ENCODE measurements at places on chromosomes 11 and 22.

DNA sequence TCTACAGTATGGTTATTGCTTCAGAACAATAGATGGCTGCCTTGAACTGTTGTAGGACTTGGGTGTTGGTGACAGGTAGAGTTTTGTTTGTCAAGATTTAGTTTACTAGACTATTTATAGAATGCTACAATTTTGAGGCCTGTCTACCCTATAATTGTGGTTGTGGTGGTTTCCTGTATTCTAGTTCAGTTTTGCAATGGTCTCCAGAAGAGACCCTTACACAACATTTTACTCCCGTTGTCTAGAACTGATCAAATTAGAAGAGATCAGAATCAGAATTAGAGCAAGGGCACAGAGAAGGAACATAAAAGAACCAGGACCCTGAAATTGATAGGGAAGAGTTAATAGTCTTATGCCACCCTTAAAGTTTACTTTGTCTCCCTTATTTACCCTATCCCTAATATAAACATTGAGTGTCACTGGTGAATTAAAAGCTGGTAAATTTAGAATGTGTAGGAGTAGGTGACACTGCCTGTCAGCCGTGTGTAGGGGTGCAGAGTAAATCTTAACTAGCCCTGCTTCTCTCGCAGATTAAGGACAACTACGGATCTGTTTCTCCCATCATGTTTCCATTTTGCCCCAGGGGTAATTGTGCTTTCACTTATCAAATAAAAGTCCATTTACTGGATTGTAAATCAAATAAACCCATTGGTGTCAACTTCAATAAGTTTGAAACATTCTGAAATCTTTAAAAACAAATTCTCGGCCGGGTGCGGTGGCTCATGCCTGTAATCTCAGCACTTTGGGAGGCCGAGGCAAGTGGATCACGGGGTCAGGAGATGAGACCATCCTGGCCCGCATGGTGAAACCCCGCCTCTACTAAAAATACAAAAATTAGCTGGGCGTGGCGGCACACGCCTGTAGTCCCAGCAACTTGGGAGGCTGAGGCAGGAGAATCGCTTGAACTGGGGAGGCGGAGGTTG lies 10.9 kb upstream of the PHLDB1 start:
- DNase-seq: no peak

- peak; percentile 70 for DNase-seq
These were observed 2.0 kb downstream of the NAV2 start for GRCh38 chr11:19714387-19715363.

- DNase-seq: no peak
These were observed 6.5 kb downstream of the TMEM258 start for GRCh38 chr11:61785837-61786402.

- DNase-seq: no peak
These were observed 13.0 kb upstream of the FCHSD2 start for GRCh38 chr11:73155102-73155501.

DNA sequence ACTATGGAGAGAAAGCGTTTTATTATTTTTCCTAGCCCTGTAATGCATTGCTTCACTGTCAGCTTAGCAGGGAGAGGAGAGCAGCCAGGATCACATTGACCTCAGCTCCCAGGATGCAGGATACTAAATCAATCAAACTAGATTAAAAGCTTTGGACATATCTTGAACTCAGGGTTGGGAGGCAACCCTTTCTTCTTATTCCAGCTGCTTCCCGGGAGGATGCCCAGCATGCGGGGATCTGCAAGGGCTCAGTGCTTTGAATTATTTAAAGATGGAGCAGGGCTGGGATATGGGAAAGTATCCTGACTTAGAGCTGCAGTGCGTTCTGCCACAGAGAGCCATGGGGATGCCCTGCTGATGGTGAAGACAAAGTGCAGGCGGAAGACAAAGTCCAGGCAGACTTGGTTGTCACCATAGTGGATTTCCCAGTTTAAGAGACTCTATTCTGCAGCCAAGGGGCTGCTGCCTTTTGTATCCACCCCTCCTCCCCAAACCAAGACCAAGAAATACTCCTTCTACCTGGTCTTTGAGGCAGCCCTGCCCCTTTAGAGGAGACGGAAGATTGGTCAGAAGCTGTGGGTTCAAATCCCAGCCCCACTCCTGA lies 1035.0 kb downstream of the TBC1D22A start:
- no peak for DNase-seq

DNA sequence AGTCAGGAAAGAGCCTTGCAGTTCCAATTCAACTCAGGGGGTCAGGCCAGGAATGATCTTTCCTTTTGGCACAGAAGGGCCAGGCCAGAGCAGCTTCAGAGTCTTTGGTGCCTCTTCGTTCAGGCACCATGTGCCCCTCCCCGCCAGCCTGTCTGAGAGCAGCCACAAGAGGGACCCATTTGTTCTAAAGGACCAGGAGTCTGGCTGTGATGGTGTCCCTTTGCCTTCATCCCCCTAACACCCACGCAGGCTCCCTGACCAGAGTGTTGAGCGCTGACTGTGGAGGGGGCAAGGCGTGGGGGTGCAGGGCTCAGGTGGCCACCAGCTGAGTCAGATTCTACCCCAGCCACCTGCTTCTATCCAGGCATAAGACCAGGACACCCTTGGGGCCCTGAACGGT lies 156.4 kb downstream of the TTC17 start:
- no peak for DNase-seq

DNA sequence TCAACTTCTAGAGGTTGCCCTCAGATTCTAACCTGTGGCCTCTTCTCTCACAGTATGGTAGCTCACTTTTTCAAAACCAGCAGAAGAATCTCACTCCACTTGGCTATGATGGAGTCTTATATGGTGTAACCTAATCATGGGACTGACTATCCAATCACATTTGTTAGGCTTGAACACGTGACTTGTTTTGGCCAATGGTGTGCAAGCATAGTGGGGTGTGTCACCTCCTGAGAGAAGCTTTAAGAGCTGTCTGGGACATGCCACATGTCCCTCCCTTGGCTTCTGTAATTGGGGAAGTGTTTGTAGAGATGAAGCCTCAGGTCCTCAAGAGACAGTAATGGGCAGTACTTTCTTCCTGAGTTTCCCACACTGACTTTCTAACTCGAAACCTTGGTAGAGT lies 12.8 kb upstream of the SMIM38 start:
- DNase-seq: no peak

DNA sequence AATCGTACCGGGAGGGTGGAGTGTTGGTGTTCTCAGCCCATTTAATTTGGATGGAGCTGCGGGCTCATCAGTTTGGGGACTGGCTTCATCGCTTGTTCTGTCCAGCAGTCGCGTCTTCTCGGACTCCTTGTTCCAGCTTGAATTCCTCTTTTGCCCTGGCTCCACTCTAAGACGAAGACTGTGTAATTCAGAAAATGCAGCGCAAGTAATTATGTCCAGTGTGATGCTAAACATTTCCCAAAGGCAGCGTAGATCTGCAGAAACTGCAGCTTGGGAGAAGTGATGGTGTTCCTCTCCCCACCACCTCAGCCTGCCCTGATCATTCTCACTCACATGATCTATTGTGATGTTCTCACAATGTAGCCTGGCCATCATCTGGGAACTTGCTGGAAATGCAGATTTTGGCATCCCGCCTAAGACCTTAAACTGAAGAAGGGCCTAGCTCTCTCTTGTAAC lies 666 bp downstream of the SLC25A18 start:
- DNase-seq: no peak

GRCh38 chr11:21897752-21898151 lies 295.1 kb upstream of the ANO5 start:
- DNase-seq: no peak

DNA sequence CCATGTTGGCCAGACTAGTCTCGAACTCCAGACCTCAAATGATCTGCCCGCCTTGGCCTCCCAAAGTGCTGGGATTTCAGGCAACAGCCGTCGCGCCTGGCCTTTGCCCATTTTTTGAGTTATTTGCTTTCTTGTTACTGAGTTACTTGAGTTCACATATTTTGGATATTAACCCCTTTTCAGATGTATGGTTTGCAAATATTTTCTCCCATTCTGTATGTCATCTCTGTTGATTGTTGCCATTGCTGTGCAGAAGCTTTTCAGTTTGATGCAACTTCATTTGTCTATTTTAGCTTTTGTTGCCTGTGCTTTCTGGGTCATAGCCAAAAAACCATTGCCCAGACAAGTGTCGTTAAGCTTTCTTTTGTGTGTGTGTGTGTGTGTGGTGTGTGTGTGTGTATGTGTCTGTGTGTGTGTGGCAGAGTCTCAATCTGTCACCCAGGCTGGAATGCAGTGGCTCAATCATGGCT lies 6.8 kb downstream of the TSGA10IP start:
- no peak for DNase-seq

DNA sequence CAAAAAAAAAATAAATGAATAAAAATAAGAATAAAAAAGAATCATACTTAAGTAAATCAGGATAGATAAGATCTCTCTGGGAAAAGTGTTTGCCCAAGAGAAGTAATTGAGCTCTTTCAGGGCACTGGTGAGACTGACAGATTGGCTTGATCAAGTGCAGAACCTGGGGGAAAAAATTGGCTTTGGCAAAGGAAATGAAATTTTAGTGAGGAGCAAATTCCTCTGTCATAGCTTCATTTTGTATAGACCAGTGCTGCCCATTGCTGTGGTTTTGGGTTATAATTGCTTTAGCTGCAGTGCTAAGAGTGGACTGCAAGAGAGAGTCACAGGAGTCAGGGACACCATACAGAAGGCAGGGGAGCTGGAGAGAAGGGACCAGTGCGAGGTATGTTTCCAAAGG lies 35.7 kb downstream of the SFI1 start:
- no peak for DNase-seq

DNA sequence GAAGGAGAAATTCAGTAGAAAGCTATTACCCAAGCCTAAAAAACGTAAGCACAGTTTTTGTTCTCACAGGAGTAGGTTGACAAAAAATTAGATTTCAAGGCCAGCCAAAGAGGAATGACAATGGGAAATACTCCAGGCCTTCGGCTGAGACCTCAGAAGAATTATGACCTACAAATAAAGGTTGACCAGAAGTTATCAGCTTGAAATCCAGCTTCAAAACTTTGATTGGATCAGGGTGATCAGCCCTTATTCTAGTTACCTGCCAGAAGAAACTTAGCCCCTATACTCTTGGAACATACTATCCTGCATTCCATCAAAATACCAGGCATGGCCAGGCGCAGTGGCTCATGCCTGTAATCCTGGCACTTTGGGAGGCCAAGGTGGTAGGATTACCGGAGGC lies 68.4 kb upstream of the PRODH start:
- no peak for DNase-seq

DNA sequence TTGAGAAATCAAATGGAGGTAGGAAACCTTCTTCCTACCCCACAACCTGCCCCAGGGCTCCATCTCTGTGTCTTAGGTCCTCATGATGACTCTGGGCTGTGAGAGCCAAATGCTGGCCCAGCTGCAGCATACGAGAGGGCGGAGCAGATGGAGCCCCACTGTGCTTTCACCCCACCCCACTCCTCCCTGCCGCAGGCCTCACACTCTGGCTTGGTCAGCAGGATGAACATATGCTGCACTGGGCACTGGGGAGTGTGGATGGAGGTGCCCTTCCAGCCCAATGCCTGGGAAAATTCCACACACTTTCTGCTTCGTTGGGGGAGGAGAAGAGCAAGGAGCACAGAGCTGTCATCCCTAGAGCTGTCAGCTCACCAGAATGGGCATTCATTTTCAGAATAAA lies 271.6 kb upstream of the CADM1 start:
- no peak for DNase-seq

DNA sequence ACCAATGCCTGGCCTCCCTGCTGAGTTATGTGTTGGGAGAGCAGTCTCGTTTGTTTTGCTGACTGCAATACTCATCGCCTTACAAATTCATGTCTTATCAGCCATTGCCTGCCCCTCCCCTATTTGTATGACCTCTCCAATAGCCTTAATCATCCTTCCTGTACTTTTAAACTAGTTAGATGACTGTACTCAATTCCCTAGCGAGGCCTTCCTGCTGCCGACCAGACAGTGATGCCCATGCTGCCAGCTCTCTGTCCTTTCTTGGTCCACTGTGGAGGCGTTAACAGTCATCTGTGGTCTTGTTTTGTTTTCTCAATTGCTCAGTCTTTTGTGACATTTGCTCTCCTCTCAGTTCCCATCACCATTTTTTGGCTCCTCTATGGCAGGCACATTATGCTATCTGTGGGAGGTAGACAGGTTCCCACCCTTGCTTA lies 20.3 kb upstream of the YPEL1 start:
- DNase-seq: peak; percentile 90
